ENCODE measurements at places on chromosomes 16 and 17. TPM values are rescaled to one million over a fixed set of nuclear protein-coding genes. Genes with fewer than 3 reads are reported as not detected.

Gene ALOX15
- polyA plus RNA-seq = not detected

Gene CCL17
- not detected for polyA plus RNA-seq

Gene TBC1D3C
- polyA plus RNA-seq = not detected

Gene RAB34
- 176 TPM for polyA plus RNA-seq

Gene CPHXL2
- polyA plus RNA-seq = not detected

Gene NR1D1
- 7.9 TPM for polyA plus RNA-seq

Gene ZFP3
- 0.40 TPM for polyA plus RNA-seq

Gene RUNDC3A
- 1.2 TPM for polyA plus RNA-seq

Gene DRC3
- polyA plus RNA-seq = 0.67 TPM

Gene DNAJA3
- polyA plus RNA-seq = 55.6 TPM

Gene APOH
- polyA plus RNA-seq = not detected

Gene NPIPA7
- polyA plus RNA-seq = 24.2 TPM

Gene DOC2A
- polyA plus RNA-seq = 0.31 TPM

Gene SRL
- polyA plus RNA-seq = not detected

Gene KCNAB3
- 0.52 TPM for polyA plus RNA-seq

Gene ACE
- polyA plus RNA-seq = 0.19 TPM

Gene USP22
- 175 TPM for polyA plus RNA-seq

Gene ASIC2
- 0.10 TPM for polyA plus RNA-seq

Gene SCARF1
- 0.07 TPM for polyA plus RNA-seq

Gene POLDIP2
- 99.9 TPM for polyA plus RNA-seq

Gene RHBDL1
- polyA plus RNA-seq = 2.1 TPM

Gene ANKRD40CL
- not detected for polyA plus RNA-seq

Gene WWOX
- 11.1 TPM for polyA plus RNA-seq

Gene PTRH2
- polyA plus RNA-seq = 76.2 TPM

Gene KRTAP4-5
- polyA plus RNA-seq = not detected

Gene UTS2R
- polyA plus RNA-seq = not detected
